Activated CD8-positive, alpha-beta memory T cell treated with anti-CD3 and anti-CD28 coated beads for 48 hours (primary cell): ENCODE measurements at places on chromosomes 7 and 10.

DNA sequence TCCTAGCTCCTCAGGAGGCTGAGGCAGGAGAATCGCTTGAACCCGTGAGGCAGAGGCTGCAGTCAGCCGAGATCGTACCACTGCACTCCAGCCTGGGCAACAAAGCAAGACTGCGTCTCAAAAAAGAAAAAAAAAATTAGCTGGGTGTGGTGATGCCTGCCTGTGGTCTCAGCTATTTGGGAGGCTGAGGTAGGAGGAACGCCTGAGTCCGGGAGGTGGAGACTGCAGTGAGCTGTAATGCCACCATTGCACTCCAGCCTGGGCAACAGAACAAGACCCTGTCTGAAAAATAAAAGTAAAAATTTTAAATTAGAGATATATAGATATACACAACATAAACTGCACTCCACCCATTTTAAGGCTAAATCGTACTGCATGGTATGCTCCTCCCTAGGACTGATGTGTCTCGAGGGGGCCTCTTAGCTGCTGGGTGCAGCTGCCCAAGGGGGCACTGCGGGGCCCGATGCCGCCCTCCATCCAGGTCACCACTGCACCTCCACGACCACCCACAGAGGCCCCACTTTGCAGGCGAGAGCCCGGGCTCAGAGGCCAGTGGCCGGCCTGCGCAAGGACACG is 40.9 kb upstream of the FOXK1 start:
- DNase-seq: no peak

DNA sequence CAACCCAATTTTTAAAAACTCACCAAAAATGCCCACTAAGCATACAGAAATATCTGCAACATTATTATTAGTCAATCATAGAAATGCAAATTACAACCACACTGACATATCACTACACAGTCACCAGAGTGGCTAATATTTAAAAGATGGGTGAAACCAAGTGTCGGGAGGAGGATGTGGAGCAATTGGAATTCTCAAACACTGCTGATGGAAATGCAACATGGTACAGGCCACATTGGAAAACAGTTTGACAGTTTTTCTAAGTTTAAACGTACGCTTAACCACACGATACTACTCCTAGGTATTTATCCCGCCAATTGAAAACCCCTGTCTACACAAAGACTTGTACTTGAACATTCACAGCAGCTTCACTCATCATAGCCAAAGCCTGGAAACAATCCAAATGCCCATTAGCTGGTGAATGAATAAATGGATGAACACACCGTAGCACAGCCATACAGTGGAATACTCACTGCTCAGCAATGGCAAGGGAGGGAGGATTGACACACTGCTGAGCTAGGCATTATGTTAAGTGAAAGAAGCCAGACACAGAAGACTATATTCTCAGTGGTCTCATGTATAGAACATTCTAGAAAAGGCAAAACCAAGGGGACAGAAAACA is 16.3 kb downstream of the GCK start:
- DNase-seq: no peak

DNA sequence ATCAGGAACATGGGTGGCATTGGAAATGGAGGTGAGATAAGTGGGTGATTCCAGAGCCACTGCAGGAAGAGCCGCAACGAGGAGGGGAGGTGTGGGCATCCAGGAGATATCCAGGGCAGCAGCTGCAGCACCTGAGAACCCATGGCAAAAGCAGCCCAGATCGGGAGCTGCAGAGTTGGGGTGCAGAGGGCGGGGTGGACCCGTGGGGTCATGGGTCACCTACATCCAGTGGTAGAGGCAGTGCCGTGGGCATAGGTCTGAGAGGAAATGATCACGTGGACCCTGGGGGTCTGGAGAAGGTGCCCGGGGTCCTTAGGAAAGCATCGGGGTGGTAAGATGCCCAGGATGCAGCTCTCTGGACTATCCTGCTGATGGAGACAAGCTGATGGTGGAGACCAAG is 530.0 kb downstream of the GLRX3 start:
- DNase-seq: no peak

GRCh38 chr10:124916585-124917427 is 25.1 kb upstream of the ZRANB1 start:
- peak; percentile 94 for DNase-seq

- no peak for DNase-seq
Observed at GRCh38 chr10:16828701-16829175, 11.5 kb upstream of the RSU1 start.

GRCh38 chr7:158935062-158935461 is 78.7 kb downstream of the DYNC2I1 start:
- no peak for DNase-seq

GRCh38 chr10:64320448-64320847 is 799.2 kb downstream of the REEP3 start:
- no peak for DNase-seq

- DNase-seq: no peak
Observed at GRCh38 chr10:48554656-48555055, 50.2 kb downstream of the ARHGAP22 start.

GRCh38 chr10:26840938-26841732 is 19.6 kb downstream of the ABI1 start:
- DNase-seq: no peak

GRCh38 chr10:61067671-61068336 is 123.8 kb upstream of the RHOBTB1 start:
- no peak for DNase-seq

DNA sequence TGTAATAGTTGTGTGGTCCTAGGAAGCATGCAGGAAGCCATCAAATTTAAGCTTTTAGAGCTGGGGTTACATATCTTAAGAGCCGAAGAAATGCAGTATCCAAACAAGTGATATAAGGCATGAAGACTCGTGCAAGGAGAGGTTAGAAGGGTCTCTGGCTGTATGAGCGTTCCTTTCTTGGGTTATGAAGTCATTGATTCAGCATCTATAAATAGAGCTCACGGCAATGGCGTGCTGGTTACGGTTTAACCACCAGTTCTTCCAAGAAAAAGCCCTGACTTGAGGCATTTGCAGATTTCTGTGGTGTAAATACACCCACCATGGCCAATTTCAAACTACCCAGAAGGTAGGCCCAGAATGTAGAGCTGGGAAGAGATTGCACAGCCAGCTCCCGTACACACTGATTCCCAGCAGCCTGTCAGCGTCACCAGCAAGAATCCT is 72.0 kb upstream of the KAT6B start:
- DNase-seq: no peak

GRCh38 chr7:25780904-25781303 is 371.1 kb upstream of the NFE2L3 start:
- DNase-seq: no peak

- no peak for DNase-seq
Observed at GRCh38 chr10:92405419-92405924, 114.5 kb downstream of the MARCHF5 start.

GRCh38 chr7:154914996-154915380 is 87.9 kb downstream of the PAXIP1 start:
- DNase-seq: no peak

DNA sequence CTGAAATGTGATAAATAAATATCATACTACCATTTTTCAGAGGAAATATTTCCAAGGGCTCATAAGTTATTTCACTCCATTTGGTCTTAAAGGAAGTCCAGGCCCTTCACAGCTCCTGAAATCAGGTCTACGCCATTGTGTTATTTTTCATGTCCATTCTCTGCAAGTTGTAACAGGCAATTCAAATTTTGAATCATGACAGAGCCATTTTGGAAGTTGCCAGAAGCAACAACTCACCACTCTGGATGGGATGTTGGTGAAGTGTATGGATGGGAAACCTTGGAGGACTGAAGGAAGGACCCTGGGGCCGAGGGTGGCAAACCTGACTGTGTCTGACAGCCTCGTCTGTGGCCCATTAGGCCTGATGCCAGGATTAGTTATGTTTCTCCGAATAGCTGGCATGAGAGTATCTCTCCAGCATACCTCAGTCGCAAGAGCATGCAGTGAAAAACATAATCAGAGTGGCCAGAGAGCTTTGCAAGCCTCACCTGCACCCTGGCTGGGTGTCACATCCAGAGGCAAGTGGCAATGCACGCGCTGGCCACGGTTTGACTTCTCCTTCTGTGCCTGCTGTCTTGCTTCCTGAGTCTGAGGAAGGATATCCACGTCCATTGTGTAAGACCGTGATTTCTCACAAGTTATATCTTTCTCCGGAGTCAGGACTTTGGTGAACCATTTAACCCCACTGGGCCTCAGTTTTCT is 87.1 kb downstream of the NRP1 start:
- DNase-seq: no peak

GRCh38 chr10:49096890-49097445 is 18.4 kb downstream of the VSTM4 start:
- no peak for DNase-seq

DNA sequence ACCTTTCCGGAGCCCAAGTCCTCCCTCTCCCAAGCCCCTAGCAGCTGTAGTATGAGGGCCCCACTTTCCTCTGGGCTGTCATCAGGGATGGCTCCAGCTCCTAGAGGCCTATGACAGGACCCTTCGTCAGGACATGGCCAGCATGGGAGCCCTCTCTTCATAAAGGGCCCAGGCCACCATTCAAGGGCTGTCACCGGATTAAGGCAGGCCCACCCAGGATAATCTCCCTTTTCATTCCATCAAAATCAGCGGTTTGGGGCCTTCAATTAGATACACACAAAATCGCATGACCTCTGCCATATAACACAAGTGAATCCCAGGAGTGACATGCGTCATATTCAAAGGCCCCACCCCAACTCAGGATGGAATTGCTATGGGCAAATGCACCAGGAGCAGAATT is 12.2 kb upstream of the GDF10 start:
- DNase-seq: no peak

DNA sequence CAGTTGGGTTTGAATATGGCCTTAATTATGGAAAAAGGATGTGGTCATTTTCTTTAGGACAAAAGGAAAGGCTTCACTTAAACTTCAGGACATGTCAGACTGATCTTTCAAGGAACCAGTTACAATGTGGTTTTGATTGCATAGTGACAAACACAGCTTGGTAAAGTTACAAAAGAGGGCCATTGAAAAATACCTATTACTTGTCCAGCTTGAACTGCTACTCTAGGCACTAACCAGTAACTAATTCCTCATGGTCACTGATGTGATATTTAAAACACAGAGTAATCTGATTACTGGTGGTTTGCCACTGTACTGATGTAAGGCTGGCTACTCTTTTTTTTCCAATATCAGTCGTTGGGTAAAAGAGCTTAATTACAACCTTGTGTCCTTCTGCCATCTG is 22.6 kb downstream of the TES start:
- no peak for DNase-seq

GRCh38 chr7:89232-90019 is 102.9 kb upstream of the FAM20C start:
- DNase-seq: no peak

- DNase-seq: no peak
Observed at GRCh38 chr10:4081685-4082111, 296.7 kb upstream of the KLF6 start.
